ENCODE measurements at places on chromosomes 1 and 21. TPM values are rescaled to one million over a fixed set of nuclear protein-coding genes. Genes with fewer than 3 reads are reported as not detected.

DNA sequence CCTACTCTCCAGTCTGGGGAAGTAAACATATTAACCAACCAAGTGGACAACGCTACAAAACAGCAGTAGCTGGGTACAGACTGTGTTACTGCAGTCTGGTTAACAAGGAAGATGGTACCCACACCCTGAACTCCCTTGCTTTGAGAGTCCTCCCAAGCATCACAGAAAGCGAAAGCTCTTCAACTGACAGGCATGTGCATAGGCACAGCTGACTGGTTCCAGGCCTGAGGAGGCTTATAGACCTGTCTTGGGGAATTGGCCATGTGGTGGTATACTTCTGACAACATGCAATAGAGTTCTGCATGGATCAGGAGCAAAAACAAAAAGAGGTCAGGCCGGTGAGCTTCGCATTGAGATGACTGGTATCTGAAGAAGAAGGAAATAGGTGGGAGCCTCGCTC is 17.4 kb downstream of the LMX1A start:
- peaks cover 35% of the 10 kb centered on the region for H3K27me3 ChIP-seq
- DNase-seq = no peak
- H3K4me3 ChIP-seq = no peak overlapping the region
- H3K27ac ChIP-seq = no peak overlapping the region
- H3K4me1 ChIP-seq = no peaks in the 10 kb centered on the region

ST7L gene
- 15.1 TPM for total RNA-seq

IL24 gene
- total RNA-seq = not detected

DNA sequence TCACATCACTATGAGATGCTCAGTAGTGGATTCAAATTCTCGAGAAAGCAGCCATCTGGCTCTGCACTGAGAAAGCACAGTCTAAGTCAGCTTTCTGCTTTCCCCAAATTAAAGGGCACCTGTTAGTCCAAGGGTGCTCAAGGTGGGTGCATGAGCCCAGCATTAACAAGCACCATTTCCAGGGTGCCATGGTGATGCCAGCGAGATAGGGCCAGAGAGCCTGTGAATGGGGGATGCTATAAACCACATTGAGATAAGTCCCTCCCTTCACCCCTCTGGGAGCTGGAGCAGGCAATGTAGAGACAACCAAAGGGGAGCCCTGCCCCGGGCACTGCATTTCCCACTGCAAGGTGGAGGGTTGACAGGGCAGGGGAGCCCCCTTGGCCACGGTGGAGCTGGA is 568.2 kb downstream of the AJAP1 start:
- DNase-seq = no peak
- peaks cover 23% of the 10 kb centered on the region for H3K27me3 ChIP-seq
- no peak overlapping the region for H3K27ac ChIP-seq

LCE1E gene
- total RNA-seq = not detected

RCSD1 gene
- 38.9 TPM for total RNA-seq

GRCh38 chr1:39183503-39184353 is 20.8 kb upstream of the MACF1 start:
- DNase-seq = no peak
- no peaks in the 10 kb centered on the region for H3K27me3 ChIP-seq
- H3K36me3 ChIP-seq = no peaks in the 10 kb centered on the region
- H3K27ac ChIP-seq = no peak overlapping the region

DNA sequence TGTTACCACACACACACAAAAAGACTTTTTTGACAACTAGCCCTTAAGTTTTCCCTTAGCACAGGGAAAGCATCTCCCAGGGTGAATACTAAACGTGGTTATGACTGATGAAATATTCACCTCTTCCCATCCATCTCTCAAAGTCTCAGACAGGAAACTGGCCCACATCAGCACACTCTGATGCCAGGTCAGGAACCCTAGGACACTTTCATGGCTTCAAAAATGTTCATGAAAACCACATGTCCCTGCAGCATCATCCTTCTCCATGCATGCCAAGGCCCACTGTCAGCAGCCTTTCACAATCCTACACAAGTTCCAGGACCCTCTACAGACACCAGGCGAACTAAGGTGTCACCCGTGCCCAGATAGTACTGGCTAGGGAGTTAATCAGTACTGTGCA is 68.7 kb downstream of the DNTTIP2 start:
- no peaks in the 10 kb centered on the region for H3K36me3 ChIP-seq
- H3K27ac ChIP-seq = no peak overlapping the region
- H3K4me3 ChIP-seq = no peak overlapping the region
- H3K27me3 ChIP-seq = no peaks in the 10 kb centered on the region

SH3BGR gene
- 181 TPM for total RNA-seq

ADORA1 gene
- 11.9 TPM for total RNA-seq

DNA sequence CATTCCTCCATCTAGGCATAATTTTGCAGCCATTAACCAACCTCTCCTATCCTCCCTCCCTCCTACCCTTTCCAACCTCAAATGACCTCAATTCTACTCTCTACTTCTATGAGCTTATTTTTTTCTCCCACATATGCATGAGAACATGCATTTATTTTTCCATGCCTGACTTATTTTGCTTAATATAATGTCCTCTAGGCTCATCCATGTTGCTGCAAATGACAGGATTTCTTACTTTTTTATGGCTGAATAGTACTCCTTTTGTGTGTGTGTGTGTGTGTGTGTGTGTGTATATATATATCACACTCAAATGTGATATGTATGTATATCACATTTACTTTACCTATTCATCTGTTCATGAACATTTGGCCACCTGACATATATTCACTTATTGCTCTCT is 339.4 kb downstream of the SIPA1L2 start:
- no peaks in the 10 kb centered on the region for H3K36me3 ChIP-seq
- no peak for DNase-seq
- H3K27me3 ChIP-seq = no peaks in the 10 kb centered on the region
- H3K4me1 ChIP-seq = no peaks in the 10 kb centered on the region

SPRR5 gene
- not detected for total RNA-seq

ZNF436 gene
- 9.4 TPM for total RNA-seq

POU3F1 gene
- total RNA-seq = not detected

DNA sequence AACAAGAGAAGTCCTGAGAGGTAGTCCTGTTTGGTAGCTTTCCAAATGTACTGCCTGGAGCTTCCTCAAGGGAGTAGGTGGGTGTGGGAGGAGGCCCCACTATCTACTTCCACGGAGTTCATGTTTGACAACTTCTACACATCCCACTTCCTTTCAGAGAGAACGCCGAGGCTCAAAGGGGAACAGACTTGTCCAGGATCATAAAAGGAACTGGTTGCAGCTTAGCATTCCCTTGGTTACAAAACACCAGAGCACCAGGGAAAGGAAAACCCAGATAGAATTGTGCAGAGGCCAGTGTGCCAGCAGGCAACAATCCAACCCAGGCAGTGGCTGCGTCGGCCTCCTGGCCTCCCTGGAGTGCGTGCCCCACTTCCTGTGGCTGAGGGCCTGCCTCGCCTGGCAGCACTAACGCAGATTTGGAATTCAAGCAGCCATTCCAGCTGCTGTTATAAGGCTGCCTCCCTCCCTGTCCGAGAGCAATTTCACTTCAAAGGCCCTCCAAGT is 4.2 kb upstream of the RAP1GAP start:
- peaks cover 50% of the 10 kb centered on the region for H3K4me1 ChIP-seq
- DNase-seq = peak; percentile 82
- peak overlapping the region; percentile 14 for H3K27ac ChIP-seq
- no peak overlapping the region for H3K4me3 ChIP-seq

GRCh38 chr1:9613625-9614299 is 25.1 kb downstream of the TMEM201 start:
- H3K27ac ChIP-seq = no peak overlapping the region
- no peaks in the 10 kb centered on the region for H3K4me1 ChIP-seq
- H3K36me3 ChIP-seq = peaks cover 45% of the 10 kb centered on the region
- peaks cover 9% of the 10 kb centered on the region for H3K27me3 ChIP-seq
- no peak for DNase-seq
- H3K4me3 ChIP-seq = no peak overlapping the region

EFNA1 gene
- total RNA-seq = 40.6 TPM

GRCh38 chr1:9643351-9644256 is 7.9 kb upstream of the PIK3CD start:
- no peak overlapping the region for H3K27ac ChIP-seq
- peaks cover 17% of the 10 kb centered on the region for H3K27me3 ChIP-seq
- no peaks in the 10 kb centered on the region for H3K4me1 ChIP-seq
- DNase-seq = no peak
- no peaks in the 10 kb centered on the region for H3K36me3 ChIP-seq
- H3K4me3 ChIP-seq = no peak overlapping the region

GRCh38 chr1:160763993-160764392 is 24.9 kb downstream of the SLAMF7 start:
- no peaks in the 10 kb centered on the region for H3K27me3 ChIP-seq
- no peaks in the 10 kb centered on the region for H3K36me3 ChIP-seq
- DNase-seq = no peak
- H3K4me3 ChIP-seq = no peak overlapping the region
- no peaks in the 10 kb centered on the region for H3K4me1 ChIP-seq

NBPF4 gene
- total RNA-seq = not detected

GRCh38 chr1:8026153-8026975 is at the start of gene ERRFI1:
Gene ERRFI1, minus strand, starts transcription at chr1:8026309. Its CDS starts 10,690 bp downstream, at chr1:8015619.
- H3K4me1 ChIP-seq = peaks cover 48% of the 10 kb centered on the region
- peak within 1 kb of the TSS; percentile 88 for H3K27ac ChIP-seq
- no peaks in the 10 kb centered on the region for H3K27me3 ChIP-seq
- peak within 1 kb of the TSS; percentile 78 for H3K4me3 ChIP-seq
- DNase-seq = peak; percentile 93

GRCh38 chr1:245510144-245510543 is 355.4 kb downstream of the KIF26B start:
- no peaks in the 10 kb centered on the region for H3K36me3 ChIP-seq
- peaks cover 11% of the 10 kb centered on the region for H3K27me3 ChIP-seq
- H3K4me1 ChIP-seq = no peaks in the 10 kb centered on the region

DNA sequence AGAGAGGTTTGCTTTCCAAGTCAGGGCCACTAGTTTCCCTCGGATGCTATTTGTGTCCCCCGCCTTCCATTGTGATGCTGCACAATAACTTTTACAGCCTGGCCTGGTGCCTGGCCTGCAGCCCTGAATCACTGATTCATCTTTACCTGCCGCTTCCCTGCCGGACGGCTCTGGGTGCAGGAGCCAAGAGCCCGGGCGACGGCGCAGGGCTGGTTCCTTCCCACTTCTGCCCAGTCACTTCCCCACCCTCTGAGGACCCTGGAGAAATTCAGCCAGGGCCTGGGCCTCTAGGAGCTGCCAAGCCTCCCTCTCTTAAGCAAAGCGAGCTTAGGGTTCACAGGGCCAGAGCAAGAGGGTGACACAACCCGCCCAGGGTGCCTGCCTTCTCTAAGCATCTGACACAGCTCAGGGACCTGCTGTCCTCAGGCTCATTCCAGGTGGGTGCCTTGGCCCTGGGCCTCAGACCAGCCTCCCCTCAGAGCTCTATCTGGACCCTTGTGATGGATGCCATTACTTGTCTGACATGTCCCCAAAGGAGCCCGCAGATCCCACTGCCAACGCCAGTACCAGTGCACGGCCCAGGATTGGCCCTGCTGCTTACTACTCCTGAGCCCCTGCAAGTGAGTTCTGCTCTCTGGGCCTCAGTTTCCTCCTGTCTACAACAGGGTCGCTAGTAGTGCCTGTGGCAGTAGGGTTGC is 381.0 kb upstream of the VAMP3 start:
- H3K36me3 ChIP-seq = no peaks in the 10 kb centered on the region
- no peak for DNase-seq
- no peak overlapping the region for H3K4me3 ChIP-seq
- peak overlapping the region; percentile 86 for H3K27ac ChIP-seq

- no peak overlapping the region for H3K4me3 ChIP-seq
- peaks cover 5% of the 10 kb centered on the region for H3K36me3 ChIP-seq
- H3K4me1 ChIP-seq = peaks cover 5% of the 10 kb centered on the region
- no peak for DNase-seq
- H3K27ac ChIP-seq = peak overlapping the region; percentile 55
Measured at GRCh38 chr1:171191992-171192391, 6.9 kb downstream of the FMO2 start.

DNA sequence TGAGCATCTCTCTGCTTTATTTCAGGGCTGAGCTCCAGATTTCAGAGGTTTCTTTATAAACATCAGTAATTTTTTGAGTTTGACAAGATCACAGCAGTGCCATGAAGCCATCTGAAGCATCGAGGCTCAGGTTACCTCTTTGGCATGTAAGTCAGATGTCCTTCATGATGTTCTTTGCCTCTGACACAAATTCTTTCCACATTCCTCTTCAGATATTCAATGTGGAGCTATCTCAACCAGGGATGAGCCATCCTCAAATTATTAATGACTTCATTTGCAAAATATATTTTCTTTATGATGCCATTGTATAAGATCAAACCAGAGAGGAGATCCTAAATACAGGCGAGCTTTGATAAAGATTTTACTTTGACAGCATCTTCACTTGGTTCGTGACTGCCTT is 256.7 kb downstream of the COL11A1 start:
- no peak overlapping the region for H3K4me3 ChIP-seq
- no peak overlapping the region for H3K27ac ChIP-seq
- no peaks in the 10 kb centered on the region for H3K4me1 ChIP-seq
- DNase-seq = no peak
- H3K27me3 ChIP-seq = no peaks in the 10 kb centered on the region
- H3K36me3 ChIP-seq = no peaks in the 10 kb centered on the region

DNA sequence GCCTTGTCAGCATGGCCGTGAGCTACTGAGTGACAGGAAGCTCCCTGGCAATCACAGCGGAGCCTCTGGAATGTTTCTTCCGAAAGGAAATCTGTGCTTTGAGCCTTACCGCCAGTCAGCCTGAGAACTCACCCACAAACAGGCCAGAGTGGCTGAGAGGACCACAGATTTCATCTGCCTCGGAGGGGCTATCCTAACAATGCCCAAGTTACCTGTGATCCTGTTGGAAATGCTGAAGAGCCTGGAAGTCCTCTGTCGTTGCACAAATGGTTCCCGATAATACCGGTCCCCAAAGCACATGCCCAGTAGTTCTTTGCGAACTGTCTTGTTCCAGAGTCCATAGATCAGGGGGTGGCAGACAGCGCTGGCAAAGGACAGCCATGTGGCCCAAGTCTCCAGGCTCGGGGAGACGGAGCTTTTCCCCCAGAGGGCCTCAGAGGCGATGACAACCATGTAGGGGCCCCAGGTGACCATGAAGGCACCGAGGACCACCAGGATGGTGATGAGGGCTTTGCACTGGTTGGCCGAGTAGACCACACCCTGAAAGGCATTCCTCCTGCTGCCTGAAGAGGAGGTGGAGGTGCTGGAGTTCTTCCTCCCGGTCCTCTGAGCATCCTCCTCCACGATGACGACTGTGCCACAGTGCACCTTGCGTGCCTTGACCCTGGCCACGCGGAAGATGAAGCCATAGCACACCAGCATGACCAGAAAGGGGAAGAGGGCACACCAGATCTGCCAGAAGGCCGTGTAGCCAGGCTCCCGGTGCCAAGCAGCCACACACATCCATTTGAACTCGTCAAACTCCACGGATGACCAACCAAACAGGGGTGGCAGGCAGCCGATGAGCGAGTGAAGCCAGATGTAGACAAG is 40.2 kb downstream of the GPR161 start:
- no peak overlapping the region for H3K4me3 ChIP-seq
- no peak for DNase-seq
- no peaks in the 10 kb centered on the region for H3K4me1 ChIP-seq
- no peak overlapping the region for H3K27ac ChIP-seq
- no peaks in the 10 kb centered on the region for H3K27me3 ChIP-seq
- H3K36me3 ChIP-seq = peaks cover 22% of the 10 kb centered on the region

- DNase-seq = no peak
- H3K4me1 ChIP-seq = no peaks in the 10 kb centered on the region
- H3K27ac ChIP-seq = no peak overlapping the region
- H3K36me3 ChIP-seq = no peaks in the 10 kb centered on the region
- peaks cover 21% of the 10 kb centered on the region for H3K27me3 ChIP-seq
Measured at GRCh38 chr1:52636721-52637695, 4.0 kb downstream of the SHISAL2A start.

ADCY10 gene
- total RNA-seq = 0.14 TPM
